ENCODE measurements at places on chromosomes 4 and X.

DNA sequence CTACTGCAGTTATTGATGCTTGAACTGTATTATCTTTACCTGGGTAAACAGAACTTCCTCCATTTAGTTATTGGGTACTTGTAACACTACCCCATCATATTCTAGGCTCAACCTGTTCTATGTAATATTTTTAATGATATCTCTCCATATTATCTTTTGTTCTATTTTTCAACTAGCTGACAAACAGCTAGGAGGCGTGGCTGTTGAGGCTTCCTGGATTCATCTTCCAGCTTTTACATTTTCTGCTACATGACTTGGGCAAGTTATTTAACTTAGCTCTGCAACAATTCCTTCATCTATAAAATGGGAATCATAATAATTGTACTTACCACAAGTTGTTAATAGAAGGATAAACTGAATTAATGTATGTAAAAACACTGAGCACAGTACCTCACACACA is 349.3 kb downstream of the PTTG2 start:
- DNase-seq, result no peak

GRCh38 chrX:75229774-75230173 is 44.1 kb upstream of the UPRT start:
- no peak for DNase-seq

DNA sequence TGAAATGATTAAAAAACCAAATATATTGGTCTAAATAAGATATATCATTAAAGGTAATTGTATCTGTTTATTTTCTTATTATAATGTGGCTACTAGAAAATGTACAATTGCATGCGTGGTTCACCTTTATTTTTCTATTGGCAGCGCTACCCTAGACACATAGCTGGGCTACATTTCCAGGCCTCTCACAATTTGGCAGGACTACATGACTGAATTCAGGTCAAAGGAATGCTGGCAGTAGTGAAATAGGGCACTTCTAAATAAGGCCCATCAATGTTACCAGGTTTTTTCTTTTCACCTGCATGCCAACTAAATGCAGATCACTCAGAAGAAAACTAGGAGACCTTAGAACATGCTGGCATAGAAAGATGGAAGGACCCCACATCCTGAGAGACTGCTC is 1072.9 kb upstream of the SLIT2 start:
- DNase-seq, result no peak

- DNase-seq, result no peak
Observed at GRCh38 chr4:93791570-93792195, 36.9 kb upstream of the ATOH1 start.

DNA sequence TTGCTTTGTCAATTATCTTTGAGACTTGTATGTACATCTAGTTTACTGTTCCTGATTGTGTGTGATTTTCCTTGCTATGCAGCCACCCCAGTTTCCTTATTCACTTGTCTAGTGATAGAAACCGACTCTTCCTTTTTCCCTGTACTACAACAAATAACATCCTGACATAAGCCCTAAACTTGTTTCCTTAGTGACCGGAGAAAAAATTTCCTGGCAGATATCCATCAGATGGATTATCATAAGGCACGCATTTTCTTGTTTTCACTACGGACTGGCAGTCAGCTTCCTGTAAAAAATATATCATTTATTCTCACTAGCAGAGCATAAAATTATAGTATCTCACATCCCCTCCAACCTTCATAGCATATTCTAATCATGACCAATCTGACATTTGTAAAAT is 410.7 kb downstream of the CENPC start:
- DNase-seq, result no peak

Data from NCI-H1092 (cell line).